Hepatic stellate cell (primary cell): ENCODE measurements at places on chromosomes 12 and 14.

DNA sequence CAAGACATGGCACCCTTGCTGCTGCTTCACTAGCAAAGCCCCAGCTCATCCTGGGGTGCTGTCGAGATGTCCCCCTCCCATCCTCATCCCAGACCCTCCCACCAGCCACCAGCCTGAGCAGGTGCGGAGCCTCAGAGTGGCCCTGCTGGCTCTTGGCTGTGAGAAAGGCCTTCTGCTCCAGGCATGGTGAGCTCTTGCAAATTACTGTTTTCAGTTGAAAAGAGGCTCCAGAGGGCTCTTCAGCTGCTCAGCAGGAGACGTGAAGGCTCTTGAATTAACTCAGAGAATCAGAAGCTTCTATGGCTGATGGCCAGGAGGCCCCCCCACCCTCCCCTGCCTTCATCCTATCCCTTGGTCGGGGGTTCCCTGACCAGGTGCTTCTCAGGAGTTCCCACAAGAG, 44.1 kb downstream of the WSCD2 start:
- no peak for DNase-seq

GRCh38 chr12:131927110-131928079, 1.7 kb upstream of the PUS1 start:
- DNase-seq = no peak

DNA sequence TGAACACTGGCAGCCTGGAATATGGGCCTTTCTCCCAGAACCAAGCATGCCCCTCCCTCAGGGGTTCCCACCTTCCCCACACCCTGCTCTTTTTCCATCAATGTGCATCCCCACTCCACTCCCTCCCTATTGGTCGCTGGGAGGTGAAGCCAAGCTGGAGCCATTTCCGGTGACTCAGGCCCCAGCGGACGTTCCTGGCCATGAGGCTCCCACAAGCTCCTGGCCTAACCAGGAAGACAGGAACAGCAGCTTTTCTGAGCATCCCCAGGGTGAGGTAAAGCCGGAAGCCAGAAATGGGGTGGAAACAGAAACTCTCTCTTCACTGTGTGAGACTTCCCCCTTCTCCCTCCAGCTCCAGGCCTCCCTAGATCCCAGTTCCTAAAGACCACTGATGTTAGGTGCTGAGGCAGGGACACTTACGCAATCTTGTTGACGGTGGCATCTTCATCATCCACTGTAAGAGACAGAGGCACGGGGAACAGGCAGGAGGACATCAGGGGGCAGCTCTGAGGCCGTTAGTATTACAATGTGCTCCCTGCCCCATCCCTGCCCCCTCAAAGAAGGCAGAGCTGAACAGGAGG, 5.1 kb downstream of the LMBR1L start:
- DNase-seq = no peak

GRCh38 chr12:87866578-87867292, 162.5 kb downstream of the C12orf50 start:
- no peak for DNase-seq

DNA sequence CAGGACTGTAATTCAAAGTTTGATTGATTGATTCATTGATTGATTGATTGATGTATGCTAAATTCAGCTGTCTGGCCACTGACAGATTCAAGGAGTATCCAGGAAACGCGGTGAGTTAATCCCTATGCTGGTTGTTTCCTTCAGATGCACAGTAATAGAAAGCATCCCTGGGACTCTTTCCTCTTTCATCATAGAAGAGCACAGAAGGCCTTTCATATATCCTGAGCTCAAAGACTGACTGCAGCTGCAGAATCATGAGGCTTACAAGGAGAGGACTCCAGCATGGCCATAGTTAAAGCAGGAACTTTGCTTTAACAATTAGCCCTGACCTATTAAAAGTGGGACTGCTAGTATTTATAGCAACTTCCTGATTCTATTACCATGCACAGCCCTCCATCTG, 187.7 kb upstream of the TMTC1 start:
- no peak for DNase-seq

GRCh38 chr12:50103767-50104321, at the start of gene GPD1:
GPD1 (plus strand) TSS chr12:50104008; CDS start chr12:50104051, 43 bp downstream.
- DNase-seq = peak; percentile 75

DNA sequence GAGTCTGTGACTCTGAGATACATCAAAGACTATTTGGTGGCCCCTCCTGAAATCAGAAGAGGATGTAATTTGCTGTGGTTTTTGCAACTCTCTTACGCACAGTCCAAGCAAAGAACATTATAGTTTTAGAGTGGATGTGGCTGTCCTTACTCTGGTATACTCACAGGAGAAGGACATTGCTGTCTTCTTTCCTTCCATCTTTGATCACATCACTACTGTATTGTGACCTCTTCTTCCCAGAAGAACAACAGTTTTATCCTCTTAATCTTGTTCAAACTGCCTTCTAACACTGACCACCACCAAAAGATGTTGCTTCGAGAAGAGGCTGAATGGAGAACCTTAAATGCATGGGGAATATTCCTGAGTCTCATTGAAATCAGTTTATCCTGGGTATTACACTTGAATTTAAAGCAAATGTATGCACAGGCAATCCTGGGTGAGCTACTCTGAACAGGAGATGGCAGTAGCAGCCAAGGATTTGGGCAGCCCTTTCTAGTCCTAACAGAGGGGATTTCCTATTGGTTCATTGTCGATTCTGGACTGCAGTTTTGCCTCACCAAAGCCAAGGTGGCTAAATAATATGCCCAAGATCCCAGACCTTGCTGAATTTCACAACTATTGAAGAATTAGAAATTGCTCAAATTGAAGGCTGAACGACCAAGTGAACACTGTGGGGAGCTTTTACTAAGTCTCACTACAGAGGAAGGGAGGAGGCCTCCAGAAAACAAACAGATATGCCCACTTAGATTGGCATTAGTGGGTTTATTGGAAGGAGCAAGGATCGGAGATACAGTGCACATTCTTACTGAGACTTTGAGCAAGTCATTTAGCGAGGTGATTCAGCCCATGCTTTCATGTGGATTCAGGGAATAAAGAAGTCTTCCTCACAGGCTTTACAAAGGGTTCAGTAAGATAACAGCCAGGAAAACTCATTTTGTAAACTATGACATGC, 282.8 kb downstream of the PAWR start:
- no peak for DNase-seq
